ENCODE measurements at places on chromosomes 4 and X. TPM values are rescaled to one million over a fixed set of nuclear protein-coding genes. Genes with fewer than 3 reads are reported as not detected.

The PABPC1L2B gene
- not detected for total RNA-seq

The PHKA1 gene
- total RNA-seq = 30.8 TPM

The DHX15 gene
- 98.5 TPM for total RNA-seq

The DAPP1 gene
- not detected for total RNA-seq

The CCDC120 gene
- total RNA-seq = 2.7 TPM

The TRO gene
- 0.63 TPM for total RNA-seq

The MAGEB16 gene
- total RNA-seq = not detected

Measured in A549 treated with Hydrocortisone at 1 μM for 4 hours (cell line).